Hypothalamus (tissue), 51 donors: ENCODE measurements at places on chromosomes 1 and 21.

- DNase-seq: no peak
Measured at GRCh38 chr1:15308621-15309027, 61.6 kb downstream of the FHAD1 start.

GRCh38 chr1:116226017-116226416 is 114.8 kb downstream of the MAB21L3 start:
- no peak for DNase-seq

- DNase-seq: no peak
Measured at GRCh38 chr1:218281285-218281684, 3.8 kb upstream of the RRP15 start.

DNA sequence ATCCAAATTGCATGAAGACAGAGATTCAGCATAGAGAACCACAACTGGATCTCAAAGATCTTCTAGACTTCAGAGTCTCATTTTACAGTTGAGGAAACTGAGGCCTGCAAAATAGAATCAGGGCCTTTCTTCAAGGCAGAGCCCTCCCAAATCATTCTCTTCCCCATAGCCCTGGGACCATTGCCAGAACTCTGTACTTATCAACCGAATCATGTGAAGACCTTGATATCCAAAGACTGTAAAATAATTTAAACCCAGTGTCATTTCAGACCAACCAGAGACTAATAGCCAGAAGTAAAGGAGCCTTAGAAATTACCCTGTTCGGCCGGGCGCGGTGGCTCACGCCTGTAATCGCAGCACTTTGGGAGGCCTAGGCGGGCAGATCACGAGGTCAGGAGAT is 90.1 kb downstream of the DTL start:
- DNase-seq: no peak

- DNase-seq: no peak
Measured at GRCh38 chr1:165924117-165924516, 96.7 kb downstream of the UCK2 start.

DNA sequence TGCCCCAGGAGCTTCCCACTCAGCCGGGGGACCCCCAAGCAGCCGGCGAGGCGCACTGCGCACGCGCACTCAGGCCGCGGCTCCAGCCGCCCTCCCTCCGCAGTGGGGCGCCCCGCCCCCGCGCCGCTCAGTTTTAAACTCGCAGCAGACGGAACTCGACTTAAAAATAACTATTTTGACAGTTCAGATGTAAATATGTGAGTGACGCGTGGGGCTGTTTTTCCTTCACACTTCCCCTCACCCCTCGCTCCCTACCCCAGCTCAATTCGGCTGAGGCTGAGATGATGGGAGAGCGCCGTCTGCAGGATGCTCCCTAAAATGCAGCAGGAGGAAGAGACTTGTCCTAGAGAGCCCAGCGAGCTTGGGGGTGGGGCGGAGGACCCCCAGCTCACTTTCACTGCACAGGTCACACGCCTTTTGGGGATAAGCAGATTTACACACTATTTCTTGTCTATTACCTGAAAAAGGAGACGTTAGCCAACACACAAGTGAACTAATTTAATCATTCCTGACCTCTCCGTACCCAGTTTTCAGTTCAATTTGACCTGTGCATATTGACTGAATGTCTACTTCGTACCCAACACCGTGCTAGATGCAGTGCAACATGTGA is 8.9 kb upstream of the LEMD1 start:
- peak; percentile 28 for DNase-seq

DNA sequence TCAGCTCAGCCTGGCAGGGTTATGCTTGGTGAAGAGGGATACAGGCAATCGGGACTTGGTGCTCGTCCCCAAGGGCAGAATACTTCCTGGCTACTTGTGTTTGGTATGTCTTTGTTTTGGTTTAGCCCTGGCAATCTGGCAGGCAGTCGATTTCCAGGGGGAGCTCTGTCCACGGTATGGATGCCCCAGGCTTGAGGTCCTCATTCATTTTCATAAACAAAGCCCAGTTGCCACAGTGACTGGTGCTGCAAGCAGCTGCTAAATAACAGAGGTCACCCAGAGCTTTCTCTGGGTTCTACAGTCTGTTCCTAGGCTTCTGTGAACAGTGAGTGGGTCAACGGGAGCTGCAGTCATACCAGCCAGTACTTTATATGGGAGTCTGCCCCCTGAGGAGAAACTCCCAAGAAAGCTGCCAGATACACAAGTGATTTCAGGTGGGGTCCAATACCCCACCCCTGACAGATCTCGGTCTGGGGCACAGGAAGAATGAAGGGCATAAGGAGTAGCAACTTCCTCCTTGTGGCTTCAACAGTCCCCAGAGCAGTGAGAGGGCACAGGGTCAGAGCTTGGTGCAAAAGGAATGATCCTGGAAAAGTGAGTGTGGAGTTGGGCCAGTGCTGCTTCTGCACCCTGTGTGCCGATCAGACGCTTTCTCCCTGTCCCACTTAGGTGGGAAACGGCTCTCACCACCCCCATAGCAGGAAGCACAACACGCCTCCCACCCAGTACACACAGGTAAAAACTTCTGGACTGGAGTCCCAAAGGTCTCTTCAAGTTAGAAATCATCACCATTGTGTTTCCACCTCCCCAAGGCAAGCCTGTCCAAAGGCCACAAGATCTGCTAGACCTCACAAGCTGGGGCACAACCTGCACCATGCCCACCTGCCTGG is 55.5 kb downstream of the TGFBR3 start:
- peak; percentile 9 for DNase-seq

DNA sequence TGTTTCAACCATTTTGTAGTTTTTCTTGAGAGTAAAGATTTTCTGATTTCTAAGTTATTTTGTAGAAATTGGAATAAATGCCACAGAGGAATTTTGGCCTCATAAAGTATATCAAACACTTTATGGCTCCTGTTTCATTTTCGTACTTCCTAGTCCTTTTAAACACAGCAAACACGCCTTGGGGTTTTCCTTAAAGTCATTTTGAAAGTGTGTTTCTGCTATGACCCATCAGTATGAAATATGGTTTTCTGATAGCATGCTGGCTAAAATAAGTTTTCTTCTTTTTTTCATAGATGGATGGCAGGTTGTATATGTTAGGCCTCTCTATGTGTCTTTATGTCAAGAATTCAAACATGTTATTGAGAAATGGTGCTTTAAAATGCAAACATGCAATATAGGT is 940.1 kb upstream of the TMPRSS15 start:
- no peak for DNase-seq

DNA sequence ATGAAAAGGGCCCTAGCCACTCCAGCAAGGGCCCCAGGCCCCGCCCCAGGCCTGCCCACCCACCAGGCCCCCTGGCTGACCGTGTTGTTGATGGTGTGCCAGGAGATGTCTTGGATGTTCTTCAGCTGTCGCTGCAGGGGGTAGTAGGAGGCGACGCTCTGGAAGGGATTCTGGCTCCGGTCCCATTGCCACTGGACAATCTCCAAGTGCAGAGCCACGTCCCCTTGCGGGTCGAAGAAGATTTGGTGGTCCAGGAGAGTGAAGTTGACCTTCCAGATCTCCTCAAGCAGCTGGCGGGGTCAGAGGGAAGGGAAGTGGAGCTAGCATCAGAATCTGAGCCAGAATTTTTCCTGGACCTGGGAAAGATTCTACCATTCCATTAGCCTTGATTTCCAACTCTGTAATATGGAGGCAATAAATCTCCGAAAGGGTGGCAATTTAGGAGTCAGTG is 10.2 kb downstream of the TAS1R2 start:
- DNase-seq: no peak

DNA sequence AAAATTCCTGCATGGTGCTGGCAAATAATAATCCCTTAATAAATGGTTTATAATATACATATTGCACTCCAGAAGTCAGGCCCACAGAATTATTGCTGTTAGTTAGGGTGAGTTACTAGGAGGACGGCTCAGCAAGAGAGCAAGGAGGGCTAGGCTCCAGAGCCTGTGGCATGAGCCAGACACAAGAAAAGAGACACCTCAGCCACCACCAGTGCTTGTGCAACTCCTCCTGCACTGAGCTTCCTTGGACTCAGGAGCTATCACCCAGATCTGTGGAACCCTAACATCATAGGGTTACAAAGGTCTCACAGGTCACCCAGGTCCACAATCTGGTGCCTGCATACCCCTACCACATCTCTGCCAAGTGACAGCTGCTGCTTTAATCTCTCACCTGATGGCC is 12.8 kb upstream of the LRRC8D start:
- no peak for DNase-seq
